ENCODE measurements at places on chromosomes 12 and 14. TPM values are rescaled to one million over a fixed set of nuclear protein-coding genes. Genes with fewer than 3 reads are reported as not detected.

DNA sequence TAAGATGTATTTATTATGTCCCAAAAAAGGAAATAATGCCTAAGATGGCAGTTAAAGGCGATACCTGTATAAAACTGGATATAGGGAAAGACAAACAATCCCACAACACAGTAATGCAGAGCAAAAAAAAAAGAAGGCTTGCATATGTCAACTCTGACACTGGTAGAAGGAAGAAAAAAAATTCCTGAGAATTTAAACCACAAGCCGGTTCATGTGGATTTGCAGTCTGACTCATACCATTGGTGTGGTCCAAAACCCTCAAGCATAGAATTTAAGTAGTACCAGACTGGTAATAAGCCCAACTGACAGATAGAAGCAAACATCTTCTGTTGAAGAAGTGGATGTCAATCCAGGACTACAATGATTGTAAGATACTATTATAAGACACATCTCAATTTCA lies 7.2 kb downstream of the DNAI7 start:
- H3K27ac ChIP-seq = no peak overlapping the region
- H3K4me3 ChIP-seq = no peak overlapping the region
- no peaks in the 10 kb centered on the region for H3K27me3 ChIP-seq

GRCh38 chr14:56351861-56352260 lies 227.7 kb upstream of the TMEM260 start:
- no peak overlapping the region for H3K27ac ChIP-seq
- H3K4me1 ChIP-seq = no peaks in the 10 kb centered on the region
- DNase-seq = no peak
- H3K27me3 ChIP-seq = no peaks in the 10 kb centered on the region
- H3K36me3 ChIP-seq = no peaks in the 10 kb centered on the region
- H3K4me3 ChIP-seq = no peak overlapping the region

DNA sequence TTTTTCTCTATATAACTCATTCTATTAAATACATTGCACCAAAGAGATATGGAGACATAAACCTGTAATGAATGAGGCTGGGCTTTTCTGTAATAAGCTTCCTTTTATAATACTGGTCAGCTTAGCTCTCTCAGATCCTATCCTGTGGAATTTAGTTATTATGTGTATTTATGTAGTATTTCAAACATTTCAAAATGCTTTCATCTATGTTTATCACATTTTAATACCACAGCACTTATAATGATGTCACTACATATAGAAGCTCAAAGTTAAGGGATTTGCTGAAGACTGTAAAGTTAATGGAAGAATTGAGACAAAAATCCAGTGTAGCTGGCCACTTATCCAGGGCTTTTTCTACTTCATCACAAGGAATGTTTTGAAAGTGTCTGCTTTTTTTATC lies 11.4 kb downstream of the ANG start:
- DNase-seq = no peak
- no peak overlapping the region for H3K27ac ChIP-seq
- no peaks in the 10 kb centered on the region for H3K4me1 ChIP-seq
- no peaks in the 10 kb centered on the region for H3K27me3 ChIP-seq

DNA sequence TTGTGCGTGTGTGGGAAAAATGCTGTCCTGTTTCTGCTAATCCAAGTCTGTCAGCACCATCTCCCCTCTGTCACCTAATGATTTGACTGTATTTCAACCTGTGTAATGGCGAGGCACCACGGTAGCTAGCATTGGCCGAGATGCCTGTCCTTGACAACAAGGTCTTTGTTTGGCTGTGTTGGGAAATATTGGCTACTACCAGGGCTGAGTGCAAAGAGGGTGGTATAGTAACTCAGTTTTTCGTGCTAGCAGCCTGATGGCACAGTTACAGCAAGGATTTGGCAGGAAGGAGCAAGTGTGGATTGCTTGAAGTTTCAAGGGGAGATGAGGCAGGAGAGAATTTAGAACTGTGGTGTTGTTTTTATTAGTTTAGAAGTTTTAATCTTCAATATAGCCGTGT lies 440.3 kb upstream of the RGS6 start:
- no peaks in the 10 kb centered on the region for H3K36me3 ChIP-seq
- no peaks in the 10 kb centered on the region for H3K27me3 ChIP-seq
- H3K4me1 ChIP-seq = peaks cover 3% of the 10 kb centered on the region
- peak overlapping the region; percentile 56 for H3K27ac ChIP-seq
- H3K4me3 ChIP-seq = no peak overlapping the region

GRCh38 chr12:8905546-8905945 lies 8.8 kb upstream of the PHC1 start:
- H3K4me3 ChIP-seq = peak overlapping the region; percentile 11
- DNase-seq = no peak
- H3K36me3 ChIP-seq = no peaks in the 10 kb centered on the region
- peak overlapping the region; percentile 65 for H3K27ac ChIP-seq
- peaks cover 14% of the 10 kb centered on the region for H3K4me1 ChIP-seq

- no peak overlapping the region for H3K4me3 ChIP-seq
- H3K4me1 ChIP-seq = peaks cover 17% of the 10 kb centered on the region
- no peaks in the 10 kb centered on the region for H3K27me3 ChIP-seq
- DNase-seq = no peak
Observed at GRCh38 chr12:3300833-3301401, 190.1 kb upstream of the PRMT8 start.

DNA sequence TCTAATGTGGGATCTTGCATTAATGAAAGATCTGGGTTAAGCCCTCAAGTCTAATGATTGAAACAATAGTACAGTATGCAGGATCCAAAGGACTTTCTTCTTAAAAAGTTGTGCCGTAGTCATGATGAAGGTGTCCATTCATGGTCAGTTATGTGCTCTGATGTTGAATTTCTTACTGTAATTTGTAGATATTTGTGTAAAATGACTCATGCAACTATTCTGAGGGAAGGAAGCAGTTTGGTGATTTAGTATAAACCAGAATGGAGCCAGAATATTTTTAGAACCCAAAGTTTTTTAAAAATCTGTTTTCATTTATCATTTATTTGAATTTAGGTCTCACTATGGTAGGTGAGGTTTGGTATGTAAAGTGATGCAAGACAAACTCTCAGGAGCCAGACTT lies 151.2 kb downstream of the AKAP6 start:
- peaks cover 32% of the 10 kb centered on the region for H3K4me1 ChIP-seq
- H3K4me3 ChIP-seq = no peak overlapping the region
- H3K27me3 ChIP-seq = no peaks in the 10 kb centered on the region

DNA sequence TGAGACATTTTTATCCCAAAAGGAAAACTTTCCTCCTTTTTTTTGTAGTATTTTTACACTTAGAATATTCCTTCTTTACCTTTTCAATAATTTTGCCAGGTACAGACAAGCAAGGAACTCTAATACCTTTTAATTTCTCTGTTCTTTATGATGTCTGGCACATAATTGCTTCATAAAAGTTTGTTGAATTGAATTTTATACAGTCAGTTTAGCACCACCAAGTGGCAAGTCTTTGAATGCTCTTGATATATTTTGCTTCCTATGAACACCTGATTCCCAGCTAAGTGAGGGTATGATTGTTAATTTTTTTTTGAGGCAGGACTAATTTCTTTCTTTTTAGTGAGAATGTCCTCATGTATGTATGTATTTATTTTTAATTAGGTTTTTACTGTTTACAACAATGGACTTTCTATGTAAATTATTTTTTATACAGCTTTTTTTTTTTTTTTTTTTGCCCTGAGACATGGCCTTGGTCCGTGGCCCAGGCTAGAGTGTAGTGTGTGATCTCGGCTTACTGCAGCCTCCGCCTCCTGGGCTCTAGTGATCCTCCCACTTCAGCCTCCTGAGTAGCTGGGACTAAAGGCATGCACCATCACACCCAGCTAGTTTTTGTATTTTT lies 6.9 kb downstream of the TBC1D15 start:
- no peak overlapping the region for H3K4me3 ChIP-seq
- H3K27ac ChIP-seq = no peak overlapping the region
- peaks cover 41% of the 10 kb centered on the region for H3K4me1 ChIP-seq
- H3K36me3 ChIP-seq = no peaks in the 10 kb centered on the region
- DNase-seq = no peak

Gene TGFB3
- 17.6 TPM for total RNA-seq

Gene CLEC4D
- total RNA-seq = not detected

Gene ACTR6
- total RNA-seq = 13.3 TPM

Data from esophagus muscularis mucosa (tissue), 4 donors.